ENCODE measurements at places on chromosomes 11 and 22.

GRCh38 chr11:62556875-62557631 is 10.4 kb upstream of the AHNAK start:
- DNase-seq: no peak

GRCh38 chr11:125995313-125995712 is 49.5 kb downstream of the VSIG10L2 start:
- DNase-seq: no peak

GRCh38 chr11:130882138-130882551 is 34.1 kb downstream of the SNX19 start:
- no peak for DNase-seq

GRCh38 chr11:73308961-73309919 is 1.2 kb downstream of the ARHGEF17 start:
- DNase-seq: peak; percentile 89

DNA sequence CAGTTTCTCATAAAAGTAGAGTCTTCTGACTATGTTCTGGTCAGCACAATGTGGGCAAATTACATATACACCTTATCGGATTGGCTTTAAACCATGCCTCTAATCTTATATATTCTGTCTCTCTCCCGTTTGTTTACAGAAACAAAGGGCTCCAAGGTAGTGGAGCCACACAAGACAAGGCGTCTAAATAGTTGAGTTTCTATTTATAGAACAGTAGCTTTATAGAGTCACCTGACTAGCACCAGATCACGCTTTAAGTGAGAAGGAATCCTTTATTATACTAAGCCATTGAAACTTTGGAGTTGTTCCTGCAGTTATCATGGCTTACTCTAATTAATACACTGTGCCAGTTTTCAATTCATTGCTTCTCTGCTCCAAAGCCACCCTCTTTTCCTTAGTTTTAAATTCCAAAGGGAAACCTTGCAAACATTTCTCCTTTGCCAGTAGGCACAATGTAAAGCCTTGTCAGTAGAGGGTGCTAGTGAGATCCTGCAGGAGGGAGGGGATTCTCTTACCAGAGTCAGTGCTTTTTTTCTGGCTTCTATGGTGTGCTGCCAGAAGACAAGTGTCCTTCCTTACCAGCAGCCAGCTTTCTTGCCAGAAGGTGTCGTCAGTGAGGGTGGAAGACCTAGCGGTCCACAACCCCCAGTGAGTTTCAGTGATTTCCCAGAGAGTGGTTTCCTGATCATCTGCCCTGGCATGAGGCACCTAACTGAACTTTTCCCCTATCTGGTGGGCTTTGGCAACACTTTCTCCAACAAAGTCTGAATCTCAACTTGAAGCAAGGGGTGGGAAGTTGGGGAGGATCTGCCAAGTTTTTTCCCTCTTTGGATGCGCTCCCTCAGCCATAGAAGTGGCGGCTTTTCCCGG is 71.7 kb downstream of the RAB38 start:
- peak; percentile 74 for DNase-seq

GRCh38 chr22:46162285-46162684 is 12.0 kb downstream of the PPARA start:
- DNase-seq: no peak

GRCh38 chr22:30878516-30879414 is 89.8 kb downstream of the MORC2 start:
- DNase-seq: no peak

DNA sequence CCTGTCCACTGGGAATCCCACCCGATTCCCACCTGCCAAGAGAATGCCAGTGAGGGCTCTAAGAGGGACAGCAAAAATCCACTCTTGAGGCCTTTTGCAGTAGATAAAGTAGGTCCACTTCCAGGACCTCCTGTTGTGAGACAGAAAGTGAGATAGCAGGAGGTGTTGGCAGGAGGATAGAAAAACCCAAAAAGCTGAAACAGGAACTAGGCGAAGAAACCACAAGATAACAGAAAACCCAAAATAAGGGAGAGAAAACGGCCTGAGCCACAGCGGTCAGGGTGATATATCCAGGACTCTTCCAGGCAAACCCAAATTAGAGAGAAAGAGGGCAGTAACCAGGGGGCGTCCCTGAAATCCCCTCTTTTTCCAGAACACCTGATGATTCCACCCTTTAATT is 79.7 kb upstream of the LINC01488 start:
- DNase-seq: no peak

GRCh38 chr11:15307619-15308024 is 192.9 kb downstream of the INSC start:
- DNase-seq: peak; percentile 50

DNA sequence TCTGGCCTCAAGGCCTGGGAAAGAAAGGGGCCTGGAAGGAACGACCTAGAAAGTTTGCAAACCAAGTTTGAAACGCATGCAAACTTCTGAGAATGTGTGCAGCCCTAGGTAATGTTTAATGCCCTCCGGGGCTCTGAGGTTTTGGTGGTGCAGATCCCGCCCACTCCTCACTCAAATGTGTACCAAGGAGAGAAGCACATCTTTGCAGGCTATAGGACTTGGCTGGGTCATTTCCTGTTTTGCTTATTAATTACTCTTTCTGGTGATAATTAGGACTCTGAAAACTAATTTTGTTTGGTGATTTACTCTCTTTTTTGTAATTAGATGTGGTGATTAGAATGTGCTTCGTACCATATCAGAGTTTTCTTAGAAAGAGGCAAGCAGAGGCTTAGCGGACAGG is 625.9 kb upstream of the CADM1 start:
- no peak for DNase-seq

GRCh38 chr11:114010931-114011330 is 36.0 kb downstream of the HTR3A start:
- DNase-seq: no peak

- no peak for DNase-seq
These were observed 13.5 kb downstream of the NUMA1 start for GRCh38 chr11:72066855-72067254.

GRCh38 chr22:30426388-30427353 is 1.1 kb downstream of the MTFP1 start:
- DNase-seq: peak; percentile 88

DNA sequence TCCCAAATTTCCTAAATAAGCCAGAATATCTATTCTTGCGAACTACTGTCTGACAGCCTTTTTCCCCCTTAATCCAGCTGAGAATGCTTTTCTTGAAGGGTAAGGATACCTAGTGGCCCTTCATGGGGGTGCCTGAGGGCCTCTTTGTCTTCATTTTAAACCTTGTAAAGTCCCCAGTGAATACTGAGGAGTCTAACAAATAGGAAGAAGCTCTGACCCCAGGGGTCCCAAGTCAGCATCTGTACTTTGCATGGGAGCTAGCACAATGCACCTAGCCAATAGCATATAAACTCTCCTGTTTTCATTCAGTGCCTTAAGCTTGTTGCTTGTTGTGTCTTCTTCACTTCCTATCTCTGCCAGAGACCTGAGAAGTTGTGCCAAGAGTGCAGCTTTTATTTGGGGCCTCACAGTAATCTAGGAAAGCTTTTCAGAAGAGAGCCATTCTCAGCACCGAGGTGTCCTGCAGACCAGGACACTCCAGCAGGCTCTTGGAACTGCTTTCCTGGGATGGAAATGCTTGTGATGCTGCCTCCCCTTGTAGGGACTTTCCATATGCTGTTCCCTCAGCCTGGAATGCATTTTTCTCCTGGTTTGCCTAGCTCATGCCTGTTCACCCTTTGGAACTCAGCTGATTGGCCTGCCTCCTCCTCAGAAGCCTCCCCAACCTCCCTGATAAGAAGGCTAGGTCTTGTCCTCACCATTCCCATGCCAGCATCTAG is 37.2 kb downstream of the BMAL1 start:
- no peak for DNase-seq
